NCI-H1092 (cell line): ENCODE measurements at places on chromosomes 6 and 20.
A peak's percentile ranks its signal among the peaks of the same experiment; 100 is the strongest.

DNA sequence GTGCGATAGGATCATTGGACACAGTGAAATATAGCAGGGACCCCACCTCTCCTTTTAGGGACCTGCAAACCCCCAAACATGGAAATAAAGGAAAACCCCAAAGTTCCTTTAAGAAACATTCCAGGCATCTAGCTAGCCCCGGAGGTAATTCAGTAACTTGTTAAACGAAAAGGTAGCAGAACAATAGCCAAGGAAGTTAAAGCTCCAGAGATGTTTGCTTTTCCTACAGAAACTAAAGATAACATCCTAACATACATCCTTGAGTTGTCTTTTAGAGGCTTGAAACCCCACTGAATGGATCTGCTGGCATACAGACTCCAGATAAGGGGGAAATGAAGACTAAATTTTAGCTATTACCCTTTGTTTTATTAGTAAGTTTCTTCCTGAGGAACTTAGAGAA is 51.0 kb downstream of the FAM184A start:
- DNase-seq = no peak

GRCh38 chr6:79031821-79032590 is 46.0 kb downstream of the PHIP start:
- DNase-seq = no peak

DNA sequence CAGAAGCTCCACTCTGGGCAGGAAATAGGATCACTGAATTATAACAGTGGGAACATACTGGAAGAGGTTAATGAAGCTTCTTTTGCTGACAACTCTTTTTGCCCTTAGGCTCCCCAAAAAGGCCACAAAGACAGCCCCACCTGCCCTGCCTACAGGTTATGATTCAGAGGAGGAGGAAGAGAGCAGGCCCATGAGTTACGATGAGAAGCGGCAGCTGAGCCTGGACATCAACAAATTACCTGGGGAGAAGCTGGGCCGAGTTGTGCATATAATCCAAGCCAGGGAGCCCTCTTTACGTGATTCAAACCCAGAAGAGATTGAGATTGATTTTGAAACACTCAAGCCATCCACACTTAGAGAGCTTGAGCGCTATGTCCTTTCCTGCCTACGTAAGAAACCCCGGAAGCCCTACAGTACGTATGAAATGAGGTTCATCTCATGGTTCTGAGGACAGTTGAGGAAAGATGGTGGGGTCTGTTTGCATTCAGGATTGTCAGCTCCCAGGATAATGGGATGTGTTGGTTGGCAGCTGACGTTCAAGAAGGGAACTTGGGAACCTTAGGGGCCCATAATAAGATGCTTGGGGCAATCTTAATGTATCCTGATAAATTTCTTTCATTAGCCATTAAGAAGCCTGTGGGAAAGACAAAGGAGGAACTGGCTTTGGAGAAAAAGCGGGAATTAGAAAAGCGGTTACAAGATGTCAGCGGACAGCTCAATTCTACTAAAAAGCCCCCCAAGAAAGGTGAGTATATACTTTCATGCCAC is 11.5 kb downstream of the BRD2 start:
- DNase-seq = no peak

GRCh38 chr6:13465734-13466133 is 21.7 kb downstream of the GFOD1 start:
- DNase-seq = no peak

GRCh38 chr6:52286798-52287432 is 2.4 kb upstream of the MCM3 start:
- DNase-seq = peak; percentile 20

DNA sequence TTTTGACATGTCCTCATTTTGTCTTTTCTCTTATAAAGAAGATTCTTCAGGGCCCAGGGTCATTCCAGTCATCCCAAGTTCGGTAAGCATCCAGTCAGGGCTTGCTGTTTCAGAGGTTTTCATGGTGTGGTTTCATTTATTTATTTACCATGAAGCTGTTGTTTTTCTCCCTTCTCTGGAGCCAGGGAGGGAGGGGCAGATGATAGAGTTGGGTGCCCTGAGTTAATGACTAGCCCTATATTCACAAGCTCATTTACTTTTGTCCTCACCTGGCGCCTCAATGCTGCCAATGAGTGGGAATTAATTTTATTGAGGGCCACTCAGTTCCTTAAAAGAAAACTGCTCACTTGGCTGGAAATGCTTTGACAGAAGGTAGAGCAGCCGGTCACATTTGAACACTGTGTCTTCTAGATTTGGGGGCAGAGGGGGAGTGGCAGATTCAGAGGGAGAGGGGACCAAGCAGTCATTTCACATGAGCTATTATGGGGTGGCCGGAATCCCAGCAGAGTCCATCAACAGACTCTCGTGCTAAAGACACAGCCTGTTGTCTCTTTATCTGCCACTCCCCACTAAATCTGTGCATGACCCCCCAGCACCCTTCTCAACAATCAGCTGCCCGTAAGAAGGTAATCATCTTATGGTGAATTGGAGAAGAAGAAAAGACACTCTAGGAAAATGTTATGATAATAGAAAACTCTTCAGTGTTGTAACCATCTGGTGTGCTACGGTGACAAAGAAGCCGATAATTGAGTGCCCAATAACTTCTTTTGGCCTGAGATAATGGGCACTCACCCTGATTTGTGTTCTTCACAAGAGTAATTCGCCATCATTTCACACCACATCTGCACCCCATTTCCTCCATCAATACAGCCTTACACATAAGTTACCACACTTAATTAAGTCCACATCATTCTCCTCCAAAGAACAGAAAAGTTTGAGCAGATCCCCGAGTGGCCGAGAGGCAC is 573.5 kb upstream of the JAG1 start:
- no peak for DNase-seq

DNA sequence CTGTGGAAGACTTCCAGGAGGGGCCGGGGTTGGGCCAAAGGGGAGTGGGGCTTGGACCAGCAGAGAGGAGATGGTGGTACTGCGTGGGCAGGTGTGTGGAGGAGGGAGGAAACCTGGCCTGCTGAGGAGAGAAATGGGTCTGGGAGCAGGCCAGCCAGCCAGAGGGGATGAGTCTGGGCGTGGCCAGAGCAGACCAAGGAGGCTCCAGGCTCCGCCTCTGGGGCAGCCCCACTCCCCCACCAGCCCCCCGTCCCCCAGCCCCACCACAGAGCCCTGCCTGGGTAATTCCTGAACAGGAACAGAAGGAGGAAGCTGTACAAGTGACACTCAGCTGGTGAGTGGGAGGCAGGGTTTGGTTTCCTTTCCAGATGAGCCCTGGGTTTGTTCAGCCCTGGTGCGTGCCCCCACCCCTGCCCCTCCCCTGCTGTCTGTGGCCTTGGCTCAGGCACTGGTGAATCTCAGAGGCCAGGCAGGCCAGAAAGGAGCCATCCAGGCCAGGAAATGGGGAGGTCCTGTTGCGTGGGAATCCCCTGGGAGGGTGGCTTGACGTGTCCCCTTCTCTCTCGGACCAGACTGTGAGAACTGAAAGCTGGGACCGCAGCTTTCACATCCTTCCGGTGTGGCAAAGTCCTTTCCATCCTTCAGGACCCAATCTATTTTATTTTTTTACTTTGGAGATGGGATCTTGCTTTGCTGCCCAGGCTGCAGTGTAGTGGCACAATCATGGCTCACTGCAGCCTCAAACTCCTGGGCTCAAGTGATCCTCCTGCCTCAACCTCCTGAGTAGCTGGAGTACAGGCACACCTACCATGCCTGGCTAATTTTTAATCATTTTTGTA is 9.4 kb upstream of the SRC start:
- no peak for DNase-seq

GRCh38 chr20:31602779-31603441 is 2.2 kb upstream of the ID1 start:
- DNase-seq = no peak

DNA sequence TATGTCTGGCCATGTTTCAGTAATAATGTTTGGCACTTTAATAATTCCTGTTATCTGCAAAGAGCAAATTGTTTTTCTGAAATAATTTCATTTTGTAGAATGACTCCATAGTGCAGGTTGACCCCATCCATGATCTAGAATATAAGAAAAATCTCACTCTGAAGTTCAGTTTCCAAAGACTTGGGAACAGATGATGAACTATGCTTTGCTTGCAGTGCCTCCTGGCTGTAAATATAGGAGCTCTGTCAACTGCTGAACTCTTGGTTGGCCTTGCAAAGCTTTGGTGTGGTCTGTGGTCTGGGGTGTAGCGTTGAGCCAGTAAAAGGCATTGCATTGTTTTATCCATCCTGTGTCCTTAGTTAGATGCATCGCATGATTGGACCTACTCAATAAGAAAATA is 104.0 kb downstream of the PLCB4 start:
- no peak for DNase-seq

GRCh38 chr6:150975136-150975535 is 109.6 kb downstream of the MTHFD1L start:
- no peak for DNase-seq

DNA sequence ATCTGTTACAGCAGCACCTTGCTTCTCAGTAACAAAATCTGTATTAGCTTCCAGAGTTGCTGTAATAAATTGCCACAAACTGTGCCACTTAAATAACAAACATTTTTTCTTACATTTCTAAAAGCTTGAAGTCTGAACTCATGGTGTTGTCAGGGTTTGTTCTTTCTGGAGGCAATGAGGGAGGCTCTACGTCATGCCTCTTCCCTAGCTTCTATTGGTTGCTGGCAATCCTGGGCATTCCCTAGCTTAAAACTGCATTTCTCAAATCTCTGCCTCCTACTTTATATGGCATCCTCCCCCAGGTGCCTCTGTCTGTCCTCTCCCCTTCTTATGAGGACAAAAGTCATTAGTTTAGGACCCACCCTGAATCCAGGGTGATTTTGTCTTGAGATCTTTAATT is 41.6 kb upstream of the TMEM244 start:
- DNase-seq = no peak

GRCh38 chr6:66655420-66655819 is 948.4 kb upstream of the EYS start:
- DNase-seq = no peak

DNA sequence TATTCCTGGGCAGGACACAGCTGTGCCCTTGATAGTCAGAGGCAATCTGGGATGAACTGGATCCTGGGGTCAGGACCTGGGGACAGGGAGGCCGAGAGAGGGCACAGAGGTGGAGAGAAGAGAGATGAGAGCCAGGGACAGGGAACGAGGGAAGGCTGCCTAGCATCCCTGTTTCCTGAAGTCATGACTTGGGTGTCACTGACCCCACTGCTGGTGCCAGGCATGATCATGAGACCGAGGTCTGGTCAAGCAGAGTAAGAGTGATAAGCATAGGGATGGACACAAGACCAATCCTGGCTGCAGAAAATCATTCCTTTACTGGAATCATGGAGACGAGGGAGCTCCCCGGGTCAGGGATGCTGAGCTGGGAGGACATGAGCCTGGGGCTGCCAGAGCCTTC is 36.1 kb downstream of the FAM110A start:
- DNase-seq = no peak

DNA sequence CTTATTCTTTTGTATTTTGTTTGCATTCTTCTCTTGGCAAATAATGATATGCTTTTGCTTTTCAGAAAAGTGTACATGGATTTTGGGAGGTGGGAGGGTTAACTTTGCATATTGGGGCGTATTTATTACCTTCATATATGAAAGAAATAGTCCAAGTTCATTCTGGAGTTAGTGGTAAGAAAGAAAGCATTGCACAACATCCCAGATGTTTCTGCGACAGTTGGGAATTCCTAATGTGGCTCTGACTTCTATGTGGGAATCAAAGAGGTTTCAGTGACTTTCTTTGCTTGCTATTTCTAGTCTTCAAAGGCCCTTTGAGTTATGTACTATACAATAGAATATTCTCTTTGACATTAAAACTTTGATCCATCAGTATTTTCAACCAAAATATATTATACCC is 78.1 kb downstream of the MMUT start:
- DNase-seq = no peak

DNA sequence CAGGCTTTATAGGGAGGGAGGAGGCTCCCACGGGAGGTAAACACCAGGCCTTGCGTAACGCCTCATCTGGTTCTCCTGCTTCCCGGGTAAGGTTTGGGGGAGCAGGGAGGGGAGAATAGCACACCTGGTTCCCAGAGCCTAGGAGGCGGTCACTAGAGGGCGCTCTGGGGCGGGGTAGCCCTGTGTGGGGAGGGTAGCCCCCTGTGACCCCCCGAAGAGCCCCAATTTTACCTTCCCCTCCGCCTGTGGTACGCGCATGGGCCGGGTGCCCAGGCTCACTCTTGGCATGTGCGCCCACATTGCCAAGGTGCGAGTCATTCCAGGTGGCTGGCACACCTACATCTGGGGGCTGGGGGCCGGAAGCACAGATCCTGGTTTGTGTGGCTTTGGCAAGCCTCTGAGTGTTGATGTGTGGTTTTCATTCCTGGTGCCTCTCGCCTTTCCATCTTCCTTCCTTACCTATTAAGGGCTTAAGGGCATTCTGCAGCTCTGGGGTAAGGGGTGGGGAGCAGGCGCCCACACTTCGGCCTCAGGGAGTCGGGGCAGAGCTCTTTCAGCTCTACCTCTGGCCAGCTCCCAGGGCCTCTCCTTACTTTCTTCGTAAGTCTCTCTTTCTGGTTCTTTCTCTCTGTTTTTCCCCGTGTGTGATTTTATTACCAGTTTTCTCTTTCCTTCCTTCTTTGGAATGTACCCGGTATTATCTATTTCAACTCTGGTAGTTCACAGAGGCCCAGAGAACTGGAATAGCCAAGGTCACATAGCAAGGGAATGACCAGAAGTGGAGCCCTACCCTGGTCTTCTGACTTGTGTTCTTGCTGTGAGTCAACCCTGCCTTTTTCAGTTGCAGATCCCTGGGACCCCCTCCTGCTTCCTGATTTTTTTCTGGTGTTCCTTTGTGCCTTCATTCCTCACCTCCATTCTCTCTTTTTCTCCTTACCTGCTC is 492 bp upstream of the RNF39 start:
- DNase-seq = no peak

GRCh38 chr6:139943391-139943790 is 568.9 kb upstream of the CITED2 start:
- no peak for DNase-seq

- no peak for DNase-seq
Observed at GRCh38 chr6:140181876-140182275, 807.4 kb upstream of the CITED2 start.

DNA sequence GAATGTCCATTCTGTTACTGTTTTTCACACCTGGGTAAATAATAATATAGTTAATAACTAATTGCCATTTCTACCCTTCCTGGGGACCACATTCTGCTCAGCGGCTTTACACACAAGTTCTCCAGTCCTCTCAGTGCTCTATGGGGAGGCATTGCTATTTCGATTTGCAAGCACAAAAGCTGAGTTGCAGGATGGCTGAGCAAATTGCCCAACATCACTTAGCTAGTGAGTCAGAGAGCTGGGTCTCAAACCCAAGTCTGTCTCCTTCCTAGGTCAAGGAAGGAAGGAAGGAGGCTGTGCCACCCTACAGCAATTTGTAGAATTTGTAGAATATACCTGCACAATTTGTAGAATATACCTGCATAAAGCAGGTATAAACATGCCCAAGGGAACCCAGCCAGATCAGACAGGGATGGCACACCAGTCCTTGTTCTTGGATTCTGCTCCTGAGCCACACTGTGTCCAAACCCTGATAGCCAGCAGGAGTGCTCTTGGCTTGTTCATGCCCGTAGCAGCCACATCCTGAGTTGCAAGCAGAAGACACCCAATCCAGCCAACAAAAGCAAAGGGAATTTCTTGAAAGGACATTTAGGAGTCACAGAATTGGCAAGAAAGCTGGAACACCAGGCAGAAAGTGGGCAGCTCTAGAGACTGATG is 56.9 kb downstream of the LY86 start:
- DNase-seq = no peak
